ENCODE measurements at places on chromosomes 3 and 15.

GRCh38 chr3:102238362-102238761 is 196.5 kb upstream of the ZPLD1 start:
- no peak for DNase-seq

GRCh38 chr15:86016750-86017149 is 62.9 kb upstream of the AGBL1 start:
- DNase-seq = no peak

DNA sequence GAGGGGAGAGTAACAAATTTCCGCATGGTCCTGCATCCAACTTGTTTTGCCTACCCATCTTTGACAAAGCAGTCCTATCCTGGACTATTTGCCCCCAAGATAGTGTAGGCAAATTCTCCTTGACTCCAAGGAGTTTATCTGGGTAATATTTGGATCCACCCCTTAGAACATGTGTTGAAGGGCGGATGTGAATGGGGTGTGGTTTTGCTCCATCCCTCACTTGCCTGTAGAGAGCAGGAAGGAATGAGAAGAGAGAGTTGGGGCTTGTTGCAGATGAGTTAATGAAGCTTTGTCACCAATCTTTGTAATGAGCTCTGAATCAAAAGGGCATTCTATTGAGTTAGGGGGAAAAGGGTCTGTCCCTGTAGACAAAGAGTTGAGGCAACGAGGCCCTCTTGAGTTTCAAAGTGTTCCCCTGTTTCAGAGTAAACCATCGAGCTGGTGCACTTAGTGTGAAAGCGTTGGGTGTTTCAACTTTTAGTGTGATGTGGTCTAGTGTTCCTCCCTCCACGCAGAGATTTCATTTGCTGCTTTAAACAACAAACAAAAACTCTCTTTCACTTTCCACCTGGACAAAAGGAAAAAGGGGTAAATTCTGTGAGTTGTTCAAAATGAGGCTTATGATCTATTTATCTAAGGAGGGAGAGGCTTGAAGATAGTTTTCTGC is 42.2 kb upstream of the PPARG start:
- DNase-seq = no peak

DNA sequence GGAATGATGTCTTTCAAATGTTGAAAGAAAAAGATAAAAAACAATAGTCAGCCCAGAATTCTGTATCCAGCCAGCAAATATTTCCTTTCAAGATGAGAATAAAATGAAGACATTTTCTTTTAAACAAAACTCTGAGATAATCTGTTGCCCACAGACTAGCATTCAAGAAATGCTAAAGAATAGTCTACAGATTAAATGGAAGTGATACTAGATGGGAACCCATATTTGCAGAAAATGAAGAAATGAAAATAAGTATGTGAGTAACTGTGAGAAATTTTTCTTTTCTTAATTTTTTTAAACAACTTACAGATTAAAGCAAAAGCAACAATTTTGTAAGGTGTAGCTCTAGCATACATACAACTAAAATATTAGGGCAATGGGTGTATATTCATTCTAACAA is 469.8 kb downstream of the IGSF11 start:
- DNase-seq = no peak

- no peak for DNase-seq
Measured at GRCh38 chr3:81013360-81013759, 748.1 kb downstream of the GBE1 start.

DNA sequence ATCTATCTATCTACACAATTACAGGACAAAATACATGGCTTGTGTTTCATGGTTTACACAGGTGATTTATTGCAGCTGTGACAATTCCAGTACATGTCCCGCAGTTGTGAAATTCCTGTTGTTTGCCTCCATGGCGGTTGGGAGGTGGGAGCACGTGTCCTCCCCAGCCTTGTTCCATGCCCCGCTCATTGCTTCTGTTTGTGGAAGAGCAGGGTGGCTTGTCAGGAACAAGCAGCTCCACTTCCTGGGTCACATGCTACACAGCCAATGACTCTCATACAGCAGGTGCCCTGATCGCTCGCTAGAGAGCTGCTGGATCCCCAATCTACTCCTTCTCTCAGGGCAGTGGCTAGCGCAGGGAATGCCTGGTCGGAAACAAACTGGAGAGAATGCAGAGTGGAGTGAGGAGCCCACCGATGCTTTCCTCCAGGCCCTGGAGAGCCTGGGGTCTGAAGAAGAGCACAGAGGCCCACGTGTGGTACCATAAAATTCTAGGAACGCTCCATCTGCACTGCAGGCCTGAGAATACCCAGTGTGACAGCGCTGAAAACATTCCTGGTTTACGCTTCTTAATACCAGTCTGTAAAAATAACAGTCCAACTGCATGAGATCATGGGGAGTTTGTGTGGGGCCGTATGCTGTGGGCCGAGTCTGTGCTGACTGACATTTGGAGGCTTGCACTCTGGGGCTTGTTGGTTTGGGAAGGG is 270.6 kb upstream of the RGMA start:
- DNase-seq = no peak

- no peak for DNase-seq
Measured at GRCh38 chr15:43975770-43976169, 149.0 kb downstream of the WDR76 start.

GRCh38 chr3:154105218-154105975 is 15.8 kb upstream of the ARHGEF26 start:
- no peak for DNase-seq

GRCh38 chr3:184683900-184684560 is 27.8 kb downstream of the MAGEF1 start:
- no peak for DNase-seq

GRCh38 chr3:4504340-4505261 is 11.5 kb downstream of the ITPR1 start:
- DNase-seq = no peak

GRCh38 chr15:75736256-75736655 is 23.6 kb upstream of the CSPG4 start:
- DNase-seq = no peak

DNA sequence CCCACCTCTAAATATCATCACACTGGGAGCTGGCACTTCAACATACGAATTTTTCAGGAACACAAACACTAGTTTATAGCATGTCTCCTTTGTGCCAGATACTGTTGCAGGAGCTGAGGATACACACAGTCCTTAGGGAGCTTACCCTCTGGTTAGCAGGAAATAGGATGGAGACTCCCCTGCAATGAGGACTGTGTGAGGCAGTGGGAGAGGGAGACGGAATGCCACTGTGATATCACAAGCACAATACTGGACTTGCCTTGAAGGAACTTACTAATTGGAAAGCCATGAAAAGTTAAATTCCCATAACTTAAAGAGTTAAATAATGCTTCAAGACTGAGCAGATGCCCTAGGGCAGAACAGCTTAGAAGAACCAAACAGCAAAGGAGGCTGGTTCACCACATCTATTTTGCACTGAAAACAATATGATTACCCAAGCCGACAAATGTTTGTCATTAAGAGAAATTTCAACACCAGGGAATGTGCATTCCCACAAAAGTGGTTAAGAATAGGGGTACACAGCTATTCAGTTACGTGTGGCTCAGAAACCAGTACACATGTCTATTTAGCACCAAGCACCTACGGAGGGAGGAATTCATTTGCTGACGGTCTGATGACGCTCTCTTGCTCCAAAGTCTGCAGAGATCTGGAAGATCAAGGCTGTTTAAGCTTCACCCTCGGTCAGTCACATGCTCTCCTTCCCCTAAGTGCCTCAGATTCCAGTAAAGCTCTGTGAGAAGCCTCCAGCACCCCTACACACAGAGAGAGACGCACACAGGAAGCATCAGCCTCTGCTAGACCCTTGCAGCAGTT is 5.2 kb downstream of the TBC1D2B start:
- no peak for DNase-seq

GRCh38 chr3:186824430-186825139 is 17.9 kb upstream of the ADIPOQ start:
- no peak for DNase-seq

DNA sequence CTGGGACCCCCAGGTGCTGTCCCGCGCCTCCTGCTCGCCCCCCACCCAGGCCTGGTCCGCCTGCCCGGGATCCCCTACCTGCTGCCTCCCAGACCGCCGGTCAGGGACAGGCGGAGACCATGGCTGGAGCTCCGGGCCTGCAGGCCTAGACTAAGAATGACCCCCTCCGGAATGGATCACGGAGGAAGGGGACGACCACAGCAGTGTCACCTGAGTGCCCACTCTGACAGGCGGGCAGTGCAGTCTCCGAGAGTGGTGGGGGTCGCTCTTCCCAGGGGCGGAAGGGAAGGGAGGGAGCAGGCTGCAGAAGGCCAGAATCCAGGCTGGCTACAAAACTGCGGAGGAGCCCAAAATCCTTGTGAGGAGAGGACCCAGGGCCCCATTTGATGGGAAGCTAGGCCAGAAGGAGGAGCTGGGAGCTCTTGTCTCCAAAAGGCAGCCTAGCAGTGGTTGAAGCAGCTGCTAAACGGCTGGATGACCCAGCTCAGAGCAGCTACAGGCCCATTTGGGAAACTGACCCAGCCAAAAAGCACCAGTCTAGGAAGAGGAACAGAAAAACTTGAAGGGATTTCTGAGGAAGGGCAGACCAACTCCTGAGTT is 908 bp upstream of the RAB43 start:
- DNase-seq = peak; percentile 10

- DNase-seq = no peak
Measured at GRCh38 chr3:105274536-105274935, 92.2 kb upstream of the ALCAM start.
